ENCODE measurements at places on chromosomes 3 and 15.

GRCh38 chr15:44676676-44677075, 13.2 kb upstream of the SPG11 start:
- no peak for DNase-seq

DNA sequence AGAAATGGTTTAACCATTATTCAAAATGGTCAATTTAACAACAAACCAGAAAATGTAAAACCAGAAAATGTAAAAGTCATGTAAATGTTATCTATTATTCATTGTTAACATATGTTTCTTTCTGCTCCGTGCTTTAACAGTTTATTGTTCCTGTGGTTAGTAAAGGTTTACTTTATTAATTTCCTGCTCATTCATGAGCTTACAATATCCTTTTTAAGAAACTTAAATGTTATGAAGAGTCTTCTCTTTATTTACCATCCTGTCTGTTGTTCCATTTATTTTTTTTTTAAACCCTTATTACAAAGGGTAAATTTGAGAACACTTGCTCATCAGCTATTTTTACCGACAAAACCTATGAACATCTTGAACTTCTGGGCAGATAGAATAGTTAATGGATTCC, 148.1 kb downstream of the GHSR start:
- DNase-seq = no peak

GRCh38 chr15:95129574-95129973, 898.2 kb downstream of the MCTP2 start:
- DNase-seq = no peak

DNA sequence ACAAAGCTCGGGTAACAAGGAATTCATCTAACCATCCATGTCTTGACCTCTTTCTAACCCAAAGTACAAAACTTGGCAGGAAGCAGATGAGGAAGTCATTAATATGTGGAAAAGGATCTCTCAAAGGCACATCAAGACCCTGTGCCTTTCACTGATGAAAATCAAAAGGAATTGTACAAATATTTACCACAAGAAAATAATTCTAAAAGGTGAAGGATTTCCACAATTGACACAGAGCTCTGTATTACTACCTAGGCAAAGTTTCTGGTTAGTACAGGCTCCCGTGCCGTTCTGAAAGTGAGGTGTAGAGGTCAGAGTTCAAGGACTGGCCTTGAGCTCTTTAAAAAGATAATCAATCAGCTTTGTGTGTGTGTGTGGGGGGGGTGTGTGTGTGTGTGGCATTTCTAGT, 239.7 kb upstream of the ICE2 start:
- peak; percentile 19 for DNase-seq

GRCh38 chr3:159928666-159929065, 60.0 kb upstream of the IL12A start:
- DNase-seq = peak; percentile 94

GRCh38 chr3:195566797-195567196, 16.9 kb downstream of the APOD start:
- no peak for DNase-seq

- no peak for DNase-seq
These were observed 415.1 kb upstream of the NECTIN3 start for GRCh38 chr3:110656394-110657025.

- DNase-seq = no peak
These were observed 764.4 kb upstream of the NECTIN3 start for GRCh38 chr3:110307065-110307809.

DNA sequence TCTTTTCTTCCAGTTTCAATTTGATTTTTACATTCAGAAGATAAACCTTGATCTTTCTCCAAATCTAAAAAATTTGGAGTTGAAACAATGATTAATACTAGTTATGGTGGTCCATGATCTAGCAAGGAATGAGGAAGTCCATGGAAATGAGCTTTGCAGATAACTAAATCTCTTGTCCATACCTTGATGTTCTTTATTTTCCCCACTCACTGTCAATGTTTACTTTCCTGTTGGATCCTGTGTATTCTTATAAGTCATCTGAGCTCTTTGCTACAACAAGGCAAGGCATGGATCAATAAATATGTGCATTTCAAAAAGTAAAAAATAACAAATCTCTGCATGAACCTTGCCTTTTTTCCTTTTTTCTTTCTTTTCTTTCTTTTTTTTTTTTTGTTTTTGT, 6.2 kb upstream of the MYO1E start:
- no peak for DNase-seq

GRCh38 chr3:149128821-149129220, 617 bp upstream of the HPS3 start:
- DNase-seq = no peak

DNA sequence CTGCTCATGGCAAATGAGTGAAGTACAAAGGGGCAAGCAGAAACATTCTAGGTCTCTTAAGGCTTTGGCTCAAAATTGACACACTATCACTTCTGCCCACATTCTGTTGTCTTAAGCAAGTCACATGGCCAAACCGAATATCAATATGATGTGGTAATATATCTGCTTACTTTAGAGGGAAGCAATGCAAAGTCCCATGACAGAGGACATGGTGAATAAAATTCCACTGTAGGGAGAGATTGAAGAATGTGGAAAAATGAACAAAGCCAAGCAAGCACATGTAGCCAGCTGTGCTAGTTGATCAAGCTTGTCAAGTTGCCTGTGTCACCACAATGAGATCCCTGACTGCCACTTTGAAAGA, 11.2 kb upstream of the TBC1D5 start:
- no peak for DNase-seq

- DNase-seq = peak; percentile 77
These were observed 29.5 kb downstream of the CORO2B start for GRCh38 chr15:68608206-68608843.

- no peak for DNase-seq
These were observed 19.5 kb downstream of the PRKCD start for GRCh38 chr3:53180305-53181023.

DNA sequence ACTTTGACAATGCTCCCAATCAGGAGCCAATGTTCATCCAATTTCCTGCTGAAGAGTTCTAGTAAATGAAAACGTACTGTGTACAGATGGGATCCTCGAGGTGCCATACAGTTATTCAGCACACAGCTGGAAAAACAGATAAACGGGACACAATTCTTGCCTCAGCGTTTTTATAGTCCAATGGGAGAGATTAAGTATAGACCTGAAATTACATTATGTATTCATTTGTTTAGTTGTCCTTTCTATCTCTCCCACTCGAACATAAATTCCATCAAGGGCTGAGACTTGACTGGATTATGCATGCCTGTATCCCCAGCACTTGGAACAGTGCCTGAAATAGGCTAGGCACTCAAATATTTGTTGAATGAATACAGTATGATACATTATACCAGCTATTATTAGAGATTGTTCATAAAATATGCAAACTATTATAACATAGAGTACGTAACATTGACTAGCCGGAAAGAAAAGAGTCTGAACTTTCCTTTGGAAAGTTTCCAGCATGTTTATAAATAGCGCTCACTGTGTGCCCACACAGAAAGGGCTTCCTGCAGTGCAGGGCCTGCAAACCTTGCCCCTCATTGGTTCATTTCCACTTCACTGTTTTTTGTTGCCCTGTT, 27.4 kb upstream of the SNTN start:
- peak; percentile 88 for DNase-seq

DNA sequence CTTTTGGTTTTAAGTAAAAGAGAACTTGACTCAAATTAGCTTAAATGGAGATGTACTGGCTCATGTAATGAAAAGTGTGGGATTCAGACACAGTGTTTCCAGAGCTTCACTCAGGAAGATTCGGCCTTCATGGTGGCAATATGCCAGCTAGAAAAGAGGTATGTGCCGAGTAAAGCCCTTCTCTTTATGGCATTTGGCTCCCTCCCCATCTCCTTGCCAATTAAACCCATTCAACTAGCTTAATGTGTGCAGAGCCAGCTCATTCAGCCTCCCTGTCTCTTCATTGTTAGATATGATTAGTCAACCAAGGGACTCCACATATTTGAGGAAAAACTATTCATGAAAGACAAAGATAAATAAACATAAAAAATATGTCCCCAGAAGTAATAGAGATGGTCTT, 15.0 kb upstream of the TRANK1 start:
- peak; percentile 75 for DNase-seq

GRCh38 chr15:55250392-55250791, 39.2 kb downstream of the RAB27A start:
- no peak for DNase-seq

DNA sequence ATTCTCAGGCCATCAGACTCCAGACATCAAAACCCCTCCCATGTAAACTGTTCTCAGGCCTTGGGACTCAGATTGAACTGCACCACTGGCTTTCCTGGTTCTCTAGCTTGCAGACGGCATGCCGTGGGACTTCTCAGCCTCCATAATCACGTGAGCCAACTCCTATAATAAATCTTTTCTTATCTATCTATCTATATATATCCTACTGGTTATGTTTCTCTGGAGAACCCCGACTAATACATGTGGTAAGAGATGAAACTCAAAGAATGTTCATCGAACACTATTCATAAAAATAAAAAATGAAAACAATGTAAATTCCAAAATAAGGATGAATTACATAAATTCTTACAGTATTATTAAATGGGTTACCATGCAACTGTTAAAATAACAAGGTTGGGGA, 84.5 kb upstream of the NTRK3 start:
- no peak for DNase-seq

GRCh38 chr15:73984208-73984979, 7.7 kb downstream of the STOML1 start:
- DNase-seq = no peak

DNA sequence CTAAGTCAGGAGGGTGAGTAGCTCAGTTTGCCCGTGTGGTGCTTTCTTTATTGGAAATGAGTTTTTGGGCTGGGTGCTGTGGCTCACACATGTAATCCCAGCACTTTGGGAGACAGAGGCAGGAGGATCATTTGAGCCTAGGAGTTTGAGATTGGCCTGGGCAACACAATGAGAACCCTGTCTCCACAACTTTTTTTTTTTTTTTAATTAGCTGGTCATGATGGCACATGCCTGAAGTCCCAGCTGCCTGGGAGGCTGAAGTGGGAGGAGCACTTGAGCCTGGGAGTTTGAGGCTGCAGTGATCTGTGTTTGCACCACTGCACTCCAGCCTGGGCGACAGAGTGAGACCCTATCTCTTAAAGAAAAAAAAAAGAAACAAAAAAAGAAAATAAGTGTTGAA, 174.9 kb downstream of the NSMCE3 start:
- DNase-seq = no peak

DNA sequence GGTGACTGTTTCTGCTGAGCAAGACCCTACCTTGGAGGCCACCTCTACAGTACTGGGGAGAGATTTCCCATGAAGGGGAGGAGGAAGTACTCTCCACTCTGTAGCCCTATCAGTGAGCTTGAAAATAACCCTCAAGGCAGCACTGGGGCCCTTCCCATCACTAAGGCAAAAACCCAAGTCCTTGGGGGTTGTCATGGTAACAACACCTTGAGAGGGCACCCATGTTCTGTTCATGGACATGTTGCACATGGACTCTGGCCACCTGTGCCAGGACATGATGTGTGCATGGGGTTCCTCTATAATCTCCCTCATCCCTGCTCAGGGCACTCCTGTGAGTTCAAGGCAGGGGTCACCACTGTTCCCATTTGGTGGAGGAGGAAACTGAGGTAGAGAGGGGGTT, 10.9 kb upstream of the CDC25A start:
- no peak for DNase-seq

DNA sequence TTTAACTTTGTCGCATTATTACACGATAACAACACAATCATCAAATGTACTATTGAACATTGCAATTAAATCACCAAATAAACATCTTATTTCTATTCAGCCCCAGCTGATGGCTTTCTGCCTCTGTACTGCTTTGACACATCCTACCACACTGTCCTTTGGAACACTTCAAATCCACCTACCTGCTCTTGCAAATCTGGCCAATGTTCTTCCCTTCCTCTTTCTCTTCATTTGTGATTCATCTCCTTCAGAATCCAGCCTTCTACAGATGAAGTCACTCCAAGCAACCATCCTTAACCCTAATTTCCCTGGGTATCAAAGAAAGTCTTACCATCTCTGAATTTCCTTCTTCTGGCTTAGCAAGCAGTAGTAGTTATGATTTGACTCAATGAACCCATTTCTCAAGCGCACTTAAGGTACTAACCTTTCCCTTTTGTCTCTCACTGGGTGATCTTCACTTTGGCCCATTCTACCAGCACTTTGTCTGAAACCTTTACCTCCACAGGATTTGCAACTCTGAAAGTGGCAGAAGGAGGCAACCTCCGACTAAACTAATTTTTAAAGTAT, 502.9 kb downstream of the FOXP1 start:
- no peak for DNase-seq

GRCh38 chr3:170815340-170815739, 54.7 kb downstream of the RPL22L1 start:
- peak; percentile 26 for DNase-seq

GRCh38 chr3:79368403-79368802, 399.4 kb downstream of the ROBO1 start:
- DNase-seq = peak; percentile 39

DNA sequence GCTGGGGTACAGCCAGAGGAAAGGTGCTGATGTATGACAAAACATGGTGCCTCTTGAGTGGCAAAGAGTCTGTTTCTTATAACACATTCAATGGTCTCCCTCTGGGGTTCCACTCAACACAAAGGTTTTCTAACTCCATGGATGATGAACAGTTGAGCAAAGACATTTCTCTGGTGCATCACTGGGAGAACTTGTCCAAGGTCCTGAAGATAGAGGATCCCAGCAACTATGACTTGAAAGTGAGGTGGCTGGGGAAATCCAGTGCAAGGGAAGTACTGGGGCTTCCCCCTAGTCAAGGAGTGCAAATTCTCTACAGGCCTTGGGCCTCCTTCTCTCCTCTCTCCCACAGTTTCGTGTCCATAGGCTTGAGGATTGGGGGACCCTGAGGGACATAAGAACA, 431.1 kb downstream of the WDR72 start:
- DNase-seq = peak; percentile 20

DNA sequence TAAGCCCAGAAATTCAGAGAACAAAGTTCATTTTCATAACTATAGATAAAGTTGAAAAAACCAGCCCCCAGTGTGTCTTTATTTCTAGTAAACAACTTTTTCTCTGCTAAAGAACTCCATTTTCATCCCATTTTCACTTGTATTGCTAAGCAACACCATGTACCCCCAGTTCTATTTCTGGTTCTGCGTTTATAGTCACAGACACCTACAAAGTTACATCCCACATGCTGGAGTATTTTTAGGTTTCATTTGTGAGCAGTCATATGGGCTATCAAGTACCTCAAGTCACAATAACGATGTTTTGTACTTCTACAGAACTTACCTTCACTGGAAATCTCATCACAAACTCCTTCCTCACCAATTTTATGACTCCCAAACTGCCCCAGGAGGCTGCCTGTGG, 236.5 kb downstream of the RSL24D1 start:
- DNase-seq = no peak

DNA sequence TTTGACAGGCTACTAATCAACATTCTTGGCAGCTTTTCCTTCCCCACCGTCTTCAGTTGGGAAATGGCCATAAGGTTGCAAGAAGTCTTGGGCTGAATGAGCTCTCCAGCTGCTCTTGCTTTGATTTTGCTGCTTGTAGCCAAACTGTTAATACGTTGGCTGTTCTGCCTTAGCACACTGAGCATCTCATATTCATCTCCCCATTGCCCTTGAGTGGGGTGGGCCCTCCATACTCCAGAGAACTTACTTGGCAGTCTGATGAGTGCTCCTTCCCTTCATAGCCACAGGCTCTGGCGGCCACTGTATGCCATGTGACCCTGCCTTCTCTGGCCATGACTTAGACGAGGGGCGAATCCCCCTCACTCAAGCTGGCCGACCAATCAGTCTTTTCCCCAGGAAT, 25.8 kb upstream of the PAQR5 start:
- DNase-seq = no peak
